ENCODE measurements at places on chromosomes 7 and 10.

DNA sequence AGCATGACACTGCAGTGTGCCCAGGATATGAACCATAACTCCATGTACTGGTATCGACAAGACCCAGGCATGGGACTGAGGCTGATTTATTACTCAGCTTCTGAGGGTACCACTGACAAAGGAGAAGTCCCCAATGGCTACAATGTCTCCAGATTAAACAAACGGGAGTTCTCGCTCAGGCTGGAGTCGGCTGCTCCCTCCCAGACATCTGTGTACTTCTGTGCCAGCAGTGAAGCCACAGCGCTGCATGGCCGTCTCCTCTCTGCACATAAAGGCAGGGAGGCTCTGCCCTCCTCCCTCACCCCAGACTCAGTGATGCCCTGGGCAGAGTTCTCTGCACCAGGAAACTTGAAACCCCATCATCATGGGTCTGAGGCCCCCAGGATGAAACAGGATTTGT lies 70.7 kb upstream of the PRSS58 start:
- DNase-seq = no peak

- DNase-seq = no peak
Observed at GRCh38 chr7:82477733-82478515, 34.3 kb upstream of the CACNA2D1 start.

GRCh38 chr10:76456197-76456596 lies 1024.8 kb downstream of the LRMDA start:
- DNase-seq = no peak

DNA sequence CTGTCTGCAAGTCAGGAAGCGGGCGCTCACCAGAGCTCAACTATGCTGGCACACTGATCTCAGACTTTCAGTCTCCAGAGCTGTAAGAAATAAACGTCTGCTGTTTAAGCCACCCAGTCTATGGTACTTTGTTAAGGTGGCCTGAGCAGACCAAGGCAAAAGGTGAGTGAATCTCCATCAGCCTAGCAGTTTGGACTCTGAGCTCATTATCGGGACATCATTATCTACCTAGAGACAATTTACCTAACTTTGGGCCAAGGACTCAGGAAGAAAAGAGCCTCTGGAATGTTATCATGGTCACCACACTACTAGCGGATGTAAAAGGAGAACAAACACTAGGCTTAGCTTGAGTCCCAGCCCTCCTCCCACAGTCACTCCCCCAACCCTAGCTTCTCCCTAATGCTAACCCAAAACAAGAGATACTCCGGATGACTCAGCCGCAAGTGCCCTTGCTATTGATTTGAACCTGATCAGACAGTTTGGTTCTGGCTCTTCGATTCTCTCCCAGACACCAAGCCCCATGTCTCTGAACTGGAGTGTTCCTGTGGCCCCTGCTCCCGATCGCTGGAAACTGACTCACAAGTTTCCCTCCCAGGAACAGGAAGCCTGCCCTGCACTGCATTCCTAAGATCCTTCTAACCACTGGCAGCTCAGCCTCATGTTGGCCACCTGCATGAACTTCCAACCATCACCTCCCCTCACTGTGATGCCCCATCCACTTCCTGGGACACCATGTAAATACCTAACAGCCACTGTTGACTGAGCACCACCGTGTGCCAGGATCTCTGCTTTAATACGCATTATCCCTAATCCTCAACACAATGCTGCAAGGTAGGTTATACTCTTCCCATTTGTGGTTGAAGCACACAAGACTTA lies 34.5 kb downstream of the CREB3L2 start:
- DNase-seq = no peak

GRCh38 chr10:50517626-50518025 lies 106.1 kb downstream of the SGMS1 start:
- no peak for DNase-seq

DNA sequence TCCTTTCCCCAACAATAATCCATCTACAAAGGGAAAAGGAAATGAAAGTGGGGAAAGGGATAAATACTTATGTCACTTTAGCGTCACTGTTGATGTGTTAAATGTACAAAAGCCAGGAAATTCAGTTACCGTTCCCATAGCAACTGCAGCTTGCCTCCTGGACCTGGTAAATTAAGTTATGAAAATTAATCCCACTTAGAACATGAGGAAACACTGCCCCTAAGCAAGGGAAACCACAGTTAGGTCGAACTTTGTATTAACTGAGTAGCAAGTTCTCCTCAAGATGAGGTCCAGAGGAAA lies 338.2 kb upstream of the AOAH start:
- no peak for DNase-seq

- no peak for DNase-seq
Observed at GRCh38 chr7:51303142-51303525, 13.5 kb downstream of the COBL start.

- DNase-seq = no peak
Observed at GRCh38 chr7:155247479-155248365, 50.0 kb upstream of the INSIG1 start.

DNA sequence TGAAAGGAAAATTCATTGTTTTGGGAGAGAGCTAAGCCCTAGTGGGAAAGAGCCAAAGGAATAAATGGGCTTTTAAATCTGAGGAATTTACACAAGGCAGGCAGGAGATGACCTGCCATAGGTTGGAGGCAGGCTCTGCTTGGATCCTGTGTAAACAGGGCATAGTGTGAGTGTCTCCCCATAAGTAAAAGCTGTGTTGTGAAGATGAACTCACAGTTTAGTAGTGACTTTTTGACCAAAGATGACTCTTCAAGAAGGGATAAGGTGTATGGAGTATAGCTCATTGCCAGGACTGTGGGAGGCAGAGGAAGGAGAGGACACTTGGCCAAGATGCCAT lies 63.2 kb downstream of the KAT6B start:
- no peak for DNase-seq

- no peak for DNase-seq
Observed at GRCh38 chr7:102005933-102006480, 188.6 kb downstream of the CUX1 start.

- no peak for DNase-seq
Observed at GRCh38 chr10:100356067-100357017, 9.3 kb downstream of the SCD start.
